ENCODE measurements at places on chromosomes 7 and 10.

GRCh38 chr7:141410353-141411000 is 140.7 kb upstream of the AGK start:
- DNase-seq, result no peak

DNA sequence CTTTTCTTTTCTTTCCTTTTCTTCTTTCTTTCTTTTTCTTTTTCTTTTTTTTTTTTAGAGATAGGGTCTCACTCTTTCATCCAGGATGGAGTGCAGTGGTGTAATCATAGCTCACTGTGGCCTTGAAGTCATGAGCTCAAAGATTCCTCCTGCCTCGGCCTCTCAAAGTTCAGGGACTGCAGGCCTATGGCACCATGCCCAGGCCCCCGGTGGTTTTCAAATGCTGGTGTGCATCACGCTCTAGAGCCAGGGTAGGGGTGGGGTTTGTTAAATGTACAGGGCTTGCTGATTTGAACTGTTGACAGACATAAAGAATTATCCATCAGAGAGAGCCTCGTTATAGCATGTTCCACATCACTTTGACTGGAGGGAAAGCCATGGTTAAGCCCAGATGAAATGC is 5.8 kb downstream of the MINDY4 start:
- DNase-seq, result no peak

DNA sequence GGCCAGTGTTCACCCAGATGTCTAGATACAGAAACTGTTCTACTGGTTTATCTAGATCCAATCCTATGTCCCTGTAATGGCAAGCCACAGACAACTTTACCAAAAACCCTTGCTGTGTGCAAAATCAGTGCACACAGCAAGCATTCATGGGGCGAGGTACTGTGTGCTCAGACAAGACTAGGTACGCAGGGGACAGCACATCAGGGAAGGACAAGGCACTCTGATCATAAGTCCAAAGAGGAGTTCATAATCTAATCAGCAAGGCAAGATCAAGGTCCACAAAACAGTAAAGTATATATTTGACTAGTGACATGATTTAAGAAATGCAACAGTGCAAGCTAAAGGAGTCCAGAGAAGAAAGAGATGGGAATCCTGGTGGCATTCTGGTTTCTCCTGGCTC is 25.9 kb downstream of the KCNMA1 start:
- DNase-seq, result no peak

DNA sequence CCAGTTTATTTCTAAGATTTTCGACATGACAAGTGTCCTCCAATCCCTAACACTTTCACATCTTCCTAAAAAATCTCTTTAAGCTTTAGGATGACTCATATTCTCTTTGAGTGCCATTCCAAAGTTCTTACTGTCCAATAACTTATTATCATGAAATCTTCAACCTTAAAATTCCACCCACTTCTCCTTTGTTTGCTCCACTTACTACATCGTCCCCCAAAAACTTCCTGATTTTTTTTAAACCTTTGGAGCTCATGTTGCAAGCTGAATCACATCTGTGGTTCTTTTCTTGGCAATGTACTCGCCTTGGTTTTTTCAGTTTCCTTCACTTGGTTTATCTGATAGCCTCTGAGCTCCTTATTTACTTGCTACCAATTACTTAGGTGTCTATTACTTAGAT is 39.2 kb upstream of the JCAD start:
- DNase-seq, result peak; percentile 77

GRCh38 chr7:150447966-150448788 is 2.3 kb upstream of the GIMAP8 start:
- no peak for DNase-seq

- DNase-seq, result peak; percentile 57
These were observed 239.0 kb downstream of the DNAJB9 start for GRCh38 chr7:108808549-108809266.

- no peak for DNase-seq
These were observed 344.2 kb upstream of the POM121L12 start for GRCh38 chr7:52691257-52691656.

GRCh38 chr7:141386881-141387280 is 164.3 kb upstream of the AGK start:
- DNase-seq, result peak; percentile 7

- no peak for DNase-seq
These were observed 21.8 kb upstream of the SAMD8 start for GRCh38 chr10:75089634-75090033.

DNA sequence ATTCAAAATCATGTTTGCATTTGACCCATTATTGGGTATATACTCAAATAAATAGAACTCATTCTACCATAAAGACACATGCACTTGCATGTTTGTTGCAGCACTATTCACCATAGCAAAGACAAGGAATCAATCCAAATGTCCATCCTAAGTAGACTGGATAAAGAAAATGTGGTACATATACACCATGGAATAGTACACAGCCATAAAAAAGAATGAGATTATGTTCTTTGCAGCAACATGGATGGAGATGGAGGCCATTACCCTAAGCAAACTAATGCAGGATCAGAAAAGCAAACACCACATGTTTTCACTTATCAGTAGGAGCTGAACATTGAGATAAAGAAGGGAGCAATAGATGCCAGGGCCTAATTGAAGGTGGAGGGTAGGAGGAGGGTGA is 12.0 kb upstream of the HHEX start:
- DNase-seq, result no peak

DNA sequence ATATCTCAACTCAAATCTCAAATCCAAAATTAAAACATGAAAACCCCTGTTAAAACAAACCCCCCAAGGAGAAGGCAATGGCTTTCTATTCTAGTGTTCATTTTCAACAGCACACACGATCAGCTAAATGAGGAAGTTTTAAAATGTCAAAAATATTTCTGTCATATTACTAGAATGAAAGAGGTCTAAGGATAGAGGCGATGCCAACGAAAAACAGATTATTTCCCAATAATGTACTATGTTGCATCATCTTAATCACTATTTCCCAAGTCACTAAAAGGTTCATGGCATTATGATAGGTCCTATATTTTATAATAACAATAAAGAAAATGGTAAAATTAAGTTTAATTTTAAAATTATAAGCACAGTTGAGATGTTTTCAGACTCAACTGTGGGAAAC is 10.1 kb downstream of the CNOT4 start:
- DNase-seq, result no peak

DNA sequence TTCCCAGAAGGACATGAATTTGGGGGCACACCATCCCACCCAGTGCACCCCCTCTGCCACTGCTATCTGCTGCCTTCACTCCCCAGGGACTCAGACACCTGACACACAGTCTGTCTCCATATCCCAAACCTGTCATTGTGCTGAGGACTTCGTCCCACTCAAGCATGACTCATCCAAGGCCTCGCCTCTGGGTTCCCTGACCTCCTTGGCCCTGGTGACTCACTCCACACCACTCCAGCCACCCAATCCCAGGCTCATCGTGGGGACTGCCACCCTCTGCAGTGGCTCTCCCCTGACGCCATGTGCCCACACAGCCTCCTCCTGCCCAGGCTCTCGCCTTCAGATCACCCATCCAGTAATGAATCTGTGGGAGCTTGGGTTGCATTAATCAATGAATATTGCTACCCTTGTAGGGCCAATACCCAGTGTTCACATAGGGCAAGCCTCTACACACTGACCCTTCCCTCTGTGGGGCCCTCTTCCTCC is 6.6 kb upstream of the INSIG1 start:
- DNase-seq, result peak; percentile 88

GRCh38 chr7:127831318-127832219 is 179.6 kb downstream of the SND1 start:
- DNase-seq, result no peak

DNA sequence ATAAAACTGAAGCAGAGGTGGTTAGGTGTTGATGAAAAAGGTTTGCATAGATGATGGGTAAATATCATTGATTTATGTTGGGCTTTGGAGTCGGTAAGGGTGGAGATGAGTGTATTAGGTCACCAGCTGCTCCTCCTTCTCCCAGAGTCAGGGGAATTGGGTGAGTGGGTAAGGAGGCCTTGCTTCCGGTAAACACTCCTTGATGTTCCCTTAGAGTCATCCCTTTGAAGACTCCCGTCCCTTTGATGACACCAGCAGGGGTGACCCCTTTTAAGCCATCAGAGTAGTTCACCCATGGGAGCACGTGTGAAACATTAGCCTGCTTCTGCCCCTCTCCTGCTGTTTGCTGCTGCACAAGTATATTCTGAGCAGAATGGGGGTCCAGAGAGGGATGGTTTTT is 92.2 kb upstream of the DKK1 start:
- no peak for DNase-seq

DNA sequence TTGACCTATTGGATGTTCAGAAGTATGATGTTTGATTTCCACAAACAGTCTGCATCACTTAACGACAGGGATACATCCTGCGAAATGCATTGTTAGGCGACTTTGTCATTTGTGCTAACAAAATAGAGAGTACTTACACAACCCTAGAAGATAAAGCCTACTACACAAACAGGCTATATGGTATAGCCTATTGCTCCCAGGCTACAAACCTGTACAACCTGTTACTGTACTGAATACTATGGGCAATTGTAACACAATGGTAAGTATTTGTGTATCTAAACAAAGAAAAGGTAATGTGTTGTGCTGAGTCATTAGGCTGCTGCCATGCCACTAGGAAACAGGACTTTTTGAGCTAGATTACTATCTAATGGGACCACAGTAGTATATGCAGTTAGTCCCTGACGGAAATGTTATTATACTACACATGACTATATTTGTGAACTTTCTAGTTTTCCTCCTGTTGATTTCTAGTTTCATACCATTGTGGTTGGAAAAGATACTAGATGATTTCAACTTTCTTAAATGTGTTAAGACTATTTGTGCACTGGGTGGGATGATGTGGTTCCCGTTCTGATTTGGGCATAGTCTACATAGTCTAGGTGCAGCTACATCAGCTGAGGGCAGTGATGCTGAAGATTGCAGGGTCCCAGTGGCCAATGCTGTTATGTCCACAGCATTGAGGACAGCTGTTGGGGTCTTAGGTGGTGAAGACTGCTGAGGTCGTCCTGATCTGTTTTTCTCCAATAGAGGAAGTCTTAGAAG is 161.7 kb downstream of the HTR7 start:
- no peak for DNase-seq

- DNase-seq, result peak; percentile 64
These were observed 33.3 kb downstream of the CDK14 start for GRCh38 chr7:90629297-90629918.

GRCh38 chr7:24325708-24326107 is 41.7 kb downstream of the NPY start:
- no peak for DNase-seq

GRCh38 chr7:139720705-139721231 is 57.0 kb downstream of the HIPK2 start:
- DNase-seq, result peak; percentile 62

- peak; percentile 99 for DNase-seq
These were observed 56.6 kb downstream of the PARD3 start for GRCh38 chr10:34758447-34758996.

DNA sequence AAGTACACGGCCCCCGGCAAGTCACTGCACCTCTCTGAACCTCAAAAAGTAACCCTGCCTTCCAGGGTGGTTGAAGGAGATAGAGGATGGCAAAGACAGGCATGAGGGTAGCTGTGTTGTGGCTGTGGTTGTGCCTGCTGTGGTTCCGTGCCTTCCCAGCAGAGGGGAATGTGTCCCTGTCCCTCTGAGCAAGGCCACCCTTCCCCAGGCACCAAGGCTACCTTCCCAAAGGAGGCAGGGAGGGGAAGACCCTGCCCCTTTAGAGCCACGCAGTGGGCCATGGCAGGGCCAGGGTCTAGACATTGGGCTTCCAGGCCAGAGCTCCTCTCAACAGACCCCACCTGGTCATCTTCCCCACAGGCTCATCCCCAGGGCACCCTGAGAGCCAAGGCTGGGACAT is 18.8 kb downstream of the CRHR2 start:
- DNase-seq, result no peak

- DNase-seq, result peak; percentile 38
These were observed 68.6 kb downstream of the C7orf25 start for GRCh38 chr7:42843205-42843800.

- DNase-seq, result no peak
These were observed 67.5 kb downstream of the CUX1 start for GRCh38 chr7:101884671-101885596.

DNA sequence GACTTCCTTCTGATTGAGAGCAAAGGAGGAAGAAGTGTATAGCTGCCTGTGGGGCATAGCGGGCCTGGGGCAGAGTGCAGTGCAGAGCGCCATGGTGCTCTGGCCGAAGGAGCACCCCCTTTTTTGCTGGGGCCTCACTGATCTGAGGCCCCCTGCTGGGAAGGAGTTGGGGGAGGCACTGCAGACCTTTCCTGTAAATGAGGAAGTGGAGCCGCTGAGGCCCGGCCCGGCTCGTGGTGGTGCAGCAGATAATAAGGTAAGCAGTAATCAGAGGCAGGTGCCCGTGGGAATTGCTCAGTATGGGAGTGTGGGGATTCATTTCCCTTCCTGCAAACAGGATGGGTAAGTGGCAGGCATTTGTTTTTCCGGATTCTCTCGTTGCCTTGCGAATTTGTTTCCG is 373.7 kb upstream of the MKI67 start:
- no peak for DNase-seq

DNA sequence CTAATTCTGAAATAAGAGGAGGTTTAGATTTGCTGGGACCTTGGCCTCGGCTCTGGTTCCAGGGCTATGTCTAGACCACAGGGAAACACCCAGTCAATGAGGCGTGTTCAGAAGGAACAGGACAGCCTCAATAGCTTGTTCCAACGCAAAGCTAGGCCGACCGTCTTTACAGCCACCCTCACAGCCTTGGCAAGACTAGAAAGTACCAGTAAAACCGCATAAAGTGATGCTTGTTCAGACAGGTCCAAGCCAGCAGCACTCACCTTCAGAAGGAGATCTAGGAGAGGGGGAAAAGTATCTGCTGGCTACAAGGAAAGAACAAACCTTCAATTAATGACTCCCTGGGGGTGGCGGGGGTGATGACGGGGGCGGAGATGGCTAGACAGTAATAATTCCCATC is 50.1 kb upstream of the LMTK2 start:
- DNase-seq, result no peak

GRCh38 chr7:39360038-39360437 is 206.2 kb upstream of the YAE1 start:
- DNase-seq, result no peak

GRCh38 chr10:86100581-86101061 is 266.0 kb downstream of the GRID1 start:
- peak; percentile 45 for DNase-seq

DNA sequence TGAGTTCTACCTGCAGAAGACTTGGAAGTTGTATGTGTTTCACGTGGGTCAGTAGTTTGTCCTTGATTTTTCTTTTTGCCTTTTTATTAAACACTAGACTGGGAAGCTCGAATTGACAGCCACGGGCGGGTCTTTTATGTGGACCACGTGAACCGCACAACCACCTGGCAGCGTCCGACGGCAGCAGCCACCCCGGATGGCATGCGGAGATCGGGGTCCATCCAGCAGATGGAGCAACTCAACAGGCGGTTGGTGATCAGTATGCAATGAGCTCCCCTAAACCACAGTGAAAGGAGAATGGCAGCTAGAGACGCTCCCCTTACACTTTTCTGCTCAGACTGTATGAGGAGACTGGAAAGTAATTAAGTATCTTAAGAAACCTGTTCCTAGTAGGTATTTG is 126.7 kb upstream of the STK17A start:
- no peak for DNase-seq
